ENCODE measurements at places on chromosomes 12 and 14.

DNA sequence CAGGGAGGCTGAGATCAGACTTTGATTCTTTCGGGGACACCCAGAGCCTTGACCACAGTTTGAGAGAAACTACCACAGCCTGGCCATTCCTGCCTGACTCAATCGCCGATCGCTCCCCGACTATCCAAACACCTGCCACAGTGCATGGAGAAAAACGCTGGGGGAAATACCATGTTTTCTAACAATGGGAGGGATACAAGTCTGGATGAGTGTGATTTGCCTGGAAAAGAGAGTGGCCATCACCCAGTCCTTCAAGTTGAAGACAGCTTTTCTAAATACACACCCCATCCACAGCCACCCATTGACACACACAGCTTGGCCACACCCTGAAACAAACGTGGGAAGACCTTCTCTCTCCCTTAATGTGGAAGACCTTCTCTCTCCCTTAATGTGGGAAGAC is 6.7 kb upstream of the VASH1 start:
- DNase-seq = no peak

DNA sequence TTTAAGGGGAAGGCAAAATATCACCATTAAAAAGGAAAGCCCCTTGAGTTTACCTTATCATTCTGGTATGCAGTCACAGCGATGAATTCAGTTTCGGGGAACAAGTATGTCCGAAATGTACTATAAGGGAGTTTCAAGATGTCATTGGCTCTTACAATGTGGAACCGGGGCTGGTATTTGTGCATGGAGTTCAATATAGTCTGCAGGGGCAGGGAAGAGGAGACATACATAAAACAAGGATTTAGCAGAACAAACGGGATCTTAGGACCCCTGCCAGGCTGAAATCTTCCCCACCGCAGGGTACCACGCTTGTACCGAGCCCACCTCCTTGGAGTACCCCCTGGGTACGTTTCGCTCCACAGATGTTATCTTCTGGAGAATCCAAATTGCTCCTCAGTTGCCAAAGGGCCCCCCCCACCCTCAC is 4.5 kb downstream of the TBX3 start:
- DNase-seq = no peak

- no peak for DNase-seq
Observed at GRCh38 chr12:29208060-29208459, 59.0 kb downstream of the FAR2 start.

- DNase-seq = no peak
Observed at GRCh38 chr14:98293576-98293975, 978.4 kb downstream of the BCL11B start.

- DNase-seq = no peak
Observed at GRCh38 chr12:25550186-25550585, 2.9 kb downstream of the LMNTD1 start.

- DNase-seq = no peak
Observed at GRCh38 chr14:69323999-69324282, 64.0 kb downstream of the GALNT16 start.

GRCh38 chr12:63941879-63942278 is 97.4 kb downstream of the SRGAP1 start:
- DNase-seq = no peak

DNA sequence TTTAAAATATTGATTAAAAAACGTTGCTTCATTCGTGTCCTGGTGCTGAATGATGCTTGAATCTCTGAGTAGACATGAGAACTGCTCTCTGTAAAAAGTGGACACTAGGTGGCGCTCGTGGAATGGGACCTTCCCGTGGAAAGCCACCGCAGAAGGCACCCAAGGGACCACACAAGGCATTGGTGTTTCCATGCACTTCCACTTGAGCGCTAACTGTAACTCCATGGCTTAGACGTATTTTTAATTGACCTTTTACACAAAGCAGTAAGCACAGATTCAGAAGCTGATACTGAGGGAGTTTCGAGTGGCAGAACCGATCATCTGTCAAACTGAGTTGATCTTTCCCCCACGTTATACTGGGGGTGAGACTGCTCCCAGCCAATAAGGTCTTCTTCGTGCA is 135.3 kb downstream of the PRKCH start:
- DNase-seq = peak; percentile 66

DNA sequence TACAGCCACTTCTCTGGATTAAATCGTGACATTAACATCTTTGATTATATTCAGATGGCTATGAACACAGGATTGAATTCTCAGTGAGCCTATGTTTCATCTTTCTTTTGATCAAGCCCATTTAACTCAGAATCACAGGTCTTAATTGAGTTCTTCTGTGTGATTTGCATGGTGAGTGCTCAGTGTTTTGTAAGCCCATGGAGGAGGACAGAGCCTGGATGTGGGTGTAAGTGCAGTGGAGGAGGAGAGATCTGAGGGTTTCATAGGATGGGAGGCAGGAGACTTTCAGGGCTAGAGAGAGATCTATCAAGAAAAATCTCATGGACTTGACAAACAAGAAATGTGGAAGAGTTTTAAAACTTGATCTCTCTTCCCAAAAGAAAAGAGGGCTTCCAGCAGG is 5.3 kb upstream of the TESPA1 start:
- DNase-seq = no peak

GRCh38 chr14:89912667-89913211 is 41.8 kb downstream of the EFCAB11 start:
- no peak for DNase-seq

GRCh38 chr12:132374612-132375445 is 45.4 kb upstream of the GALNT9 start:
- DNase-seq = no peak

DNA sequence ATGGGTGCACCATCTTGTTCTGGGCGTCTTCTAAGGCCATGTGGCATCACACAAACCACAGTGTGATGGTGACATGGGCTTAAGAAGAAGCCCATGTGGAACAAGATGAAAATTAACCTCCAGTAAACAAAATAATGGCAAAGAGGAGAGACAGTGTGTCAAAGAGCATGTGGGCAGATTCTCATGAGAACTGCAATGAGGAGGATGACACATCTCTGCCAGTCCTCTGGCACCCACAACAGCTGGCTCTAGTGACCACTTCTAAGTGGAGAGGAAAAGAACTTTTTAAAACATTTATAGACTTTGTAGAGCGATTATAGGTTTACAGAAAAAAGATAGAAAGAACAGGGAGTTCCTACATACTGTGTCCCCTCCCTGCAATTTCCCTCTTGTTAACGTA is 401.4 kb downstream of the ATP23 start:
- no peak for DNase-seq

DNA sequence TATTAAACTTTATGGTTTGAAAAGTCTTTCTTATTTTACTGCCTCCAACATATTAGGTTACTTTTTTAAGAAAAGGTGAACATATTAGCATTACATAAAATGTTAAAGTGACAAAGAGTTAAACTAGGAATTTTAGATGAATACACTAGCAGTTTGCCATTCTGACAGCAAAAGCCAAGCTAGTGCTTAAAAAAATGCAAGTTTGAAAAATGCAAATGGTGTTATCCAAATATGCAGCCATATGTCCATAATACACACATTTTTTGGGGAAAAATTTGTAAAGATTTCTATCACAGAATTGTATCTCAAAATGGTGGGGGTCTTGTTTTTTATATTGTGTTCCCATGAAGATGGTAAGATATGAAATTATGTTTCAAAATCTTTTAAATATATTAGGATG is 466.1 kb downstream of the FOXG1 start:
- DNase-seq = no peak

- no peak for DNase-seq
Observed at GRCh38 chr12:82855872-82856271, 169.2 kb downstream of the TMTC2 start.

GRCh38 chr12:66516133-66516532 is 162.7 kb downstream of the GRIP1 start:
- no peak for DNase-seq

DNA sequence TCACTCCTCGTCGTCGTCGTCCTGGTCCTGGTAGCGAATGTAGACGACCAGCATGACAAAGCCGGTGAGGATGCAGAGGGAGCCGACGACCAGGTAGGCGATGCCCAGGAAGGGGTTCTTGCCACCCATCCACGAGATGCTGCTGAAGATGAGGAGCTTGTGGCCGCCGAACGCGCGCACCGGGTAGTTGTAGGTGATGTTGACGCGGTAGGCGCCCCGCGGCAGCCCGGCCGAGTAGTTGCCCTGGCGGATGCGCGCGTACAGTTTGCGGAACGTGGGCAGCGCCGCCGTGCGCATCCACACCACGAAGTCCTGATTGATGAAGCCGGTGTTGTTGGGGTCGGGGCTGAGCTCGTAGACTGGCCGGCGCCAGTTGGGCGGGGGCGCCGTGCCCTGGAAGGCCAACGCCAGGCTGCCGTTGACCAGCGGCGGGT is 1.0 kb downstream of the TMEM30B start:
- DNase-seq = peak; percentile 17

GRCh38 chr12:22242726-22243125 is 91.8 kb downstream of the ST8SIA1 start:
- DNase-seq = no peak

- no peak for DNase-seq
Observed at GRCh38 chr12:6829536-6830220, 1.5 kb downstream of the P3H3 start.

- DNase-seq = no peak
Observed at GRCh38 chr14:34501004-34501580, 38.4 kb downstream of the EAPP start.

DNA sequence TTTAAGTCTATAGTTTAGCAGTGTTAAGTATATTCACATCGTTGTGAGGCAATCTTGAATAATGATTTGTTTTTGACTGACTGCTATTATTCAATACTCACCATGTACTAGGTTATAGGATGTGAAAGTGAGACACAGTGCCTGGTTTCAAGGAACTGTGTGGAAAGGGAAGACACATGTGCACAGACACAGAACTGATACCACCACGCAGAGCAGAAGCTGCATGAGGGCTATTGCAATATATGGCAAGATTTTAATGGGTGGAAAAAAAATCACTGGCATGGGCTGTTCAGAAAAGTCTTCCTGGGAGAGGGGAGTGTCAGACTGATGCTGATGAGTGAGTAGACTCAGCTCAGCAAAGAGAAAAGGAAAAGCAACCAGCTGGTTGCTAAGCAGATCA is 10.4 kb downstream of the SLC7A8 start:
- DNase-seq = no peak

GRCh38 chr14:72779679-72780078 is 114.2 kb downstream of the DPF3 start:
- DNase-seq = no peak

GRCh38 chr12:26680727-26681455 is 152.1 kb downstream of the ITPR2 start:
- no peak for DNase-seq

GRCh38 chr14:90424075-90424474 is 27.2 kb downstream of the CALM1 start:
- no peak for DNase-seq

DNA sequence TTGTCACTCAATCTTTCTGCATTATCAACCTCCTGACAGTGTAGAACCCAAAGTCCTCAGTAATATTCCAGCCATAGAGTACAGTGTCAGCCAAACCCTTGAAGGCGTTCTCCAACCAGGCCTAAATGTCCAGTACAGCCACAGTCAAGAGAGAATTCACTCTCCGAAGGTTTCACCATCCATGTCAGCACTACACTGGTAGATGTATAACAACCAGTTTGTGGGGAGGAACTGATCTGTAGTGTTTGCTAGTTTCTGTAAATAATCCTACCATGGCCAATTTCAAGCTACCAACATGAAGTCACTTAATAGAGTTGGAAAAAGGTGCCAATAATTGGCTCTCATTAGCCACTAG is 456 bp upstream of the MDP1 start:
- DNase-seq = no peak

DNA sequence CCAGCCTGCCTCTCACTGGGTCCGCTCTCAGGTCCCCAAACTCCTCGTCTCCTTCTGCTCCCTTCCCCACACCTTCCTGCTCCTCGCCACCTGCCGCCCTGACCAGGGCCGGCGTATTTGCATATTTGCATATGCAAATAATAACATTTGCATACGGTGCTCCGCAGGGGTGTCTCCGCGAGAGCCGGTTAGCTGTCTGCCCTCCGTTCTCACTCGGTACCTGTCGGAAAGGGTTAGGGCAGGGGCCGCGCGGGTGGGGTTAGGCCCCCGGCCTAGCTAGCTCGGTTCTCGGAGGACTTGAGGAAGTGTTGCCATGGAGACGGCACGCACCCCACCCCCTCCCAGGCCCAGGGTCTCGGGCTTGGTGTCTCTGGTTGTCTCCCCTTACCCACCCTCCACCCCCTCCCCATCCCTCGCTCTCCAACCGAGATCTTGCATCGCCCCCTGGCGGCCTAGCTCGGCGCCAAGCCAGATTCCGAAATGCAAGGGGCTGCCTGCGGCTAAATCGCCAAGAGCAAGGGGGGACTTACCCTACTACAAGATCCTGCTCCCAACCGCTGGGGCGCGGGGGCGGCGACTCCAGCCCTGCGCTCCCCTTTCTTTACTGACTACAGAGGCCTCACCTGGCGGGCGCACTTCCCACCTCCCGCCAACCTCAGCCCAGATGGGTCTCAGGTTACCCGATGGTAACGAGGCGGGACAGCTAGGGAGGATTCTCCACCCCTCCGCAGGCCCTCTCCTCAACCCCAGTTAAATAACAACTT is 8.1 kb downstream of the STAC3 start:
- DNase-seq = peak; percentile 49

- no peak for DNase-seq
Observed at GRCh38 chr14:103544388-103545218, 15.6 kb downstream of the TRMT61A start.

DNA sequence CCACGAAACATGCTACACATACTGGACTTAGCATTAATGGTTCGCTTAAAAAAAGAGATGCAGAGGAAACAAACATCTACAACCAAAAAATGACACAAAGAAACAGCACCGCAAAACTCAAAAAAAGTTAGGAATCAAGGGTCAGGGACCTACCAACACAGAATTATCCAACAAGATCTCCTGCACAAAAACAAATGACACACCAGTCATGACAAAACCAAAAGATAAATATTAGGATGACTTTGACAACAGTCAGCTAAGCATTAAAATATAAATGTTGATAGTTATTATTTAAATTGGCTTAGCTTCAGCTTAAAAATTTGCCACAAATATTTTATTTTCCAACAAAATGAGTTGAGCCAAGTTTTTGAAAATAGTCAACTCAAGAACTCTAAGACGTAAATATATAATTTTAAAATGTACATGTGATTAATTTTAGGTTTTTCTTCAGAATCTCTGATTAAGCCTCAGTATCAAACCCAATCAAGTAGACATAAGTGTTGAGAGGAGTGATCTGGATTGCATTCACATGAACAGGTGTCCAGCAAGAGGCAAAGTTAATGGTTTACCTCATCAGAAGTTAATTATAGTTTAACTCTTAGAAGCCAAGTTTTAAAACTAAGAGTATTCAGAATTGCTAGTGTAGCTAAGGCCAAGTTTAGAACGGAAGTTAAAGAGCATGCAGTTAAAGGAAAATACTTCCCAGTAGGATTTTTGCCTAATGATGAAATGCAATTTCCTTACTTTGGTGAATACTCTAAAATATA is 79.9 kb downstream of the HEATR5A start:
- no peak for DNase-seq
